ENCODE measurements at places on chromosomes 4 and X. TPM values are rescaled to one million over a fixed set of nuclear protein-coding genes. Genes with fewer than 3 reads are reported as not detected.
A peak's percentile ranks its signal among the peaks of the same experiment; 100 is the strongest.

DNA sequence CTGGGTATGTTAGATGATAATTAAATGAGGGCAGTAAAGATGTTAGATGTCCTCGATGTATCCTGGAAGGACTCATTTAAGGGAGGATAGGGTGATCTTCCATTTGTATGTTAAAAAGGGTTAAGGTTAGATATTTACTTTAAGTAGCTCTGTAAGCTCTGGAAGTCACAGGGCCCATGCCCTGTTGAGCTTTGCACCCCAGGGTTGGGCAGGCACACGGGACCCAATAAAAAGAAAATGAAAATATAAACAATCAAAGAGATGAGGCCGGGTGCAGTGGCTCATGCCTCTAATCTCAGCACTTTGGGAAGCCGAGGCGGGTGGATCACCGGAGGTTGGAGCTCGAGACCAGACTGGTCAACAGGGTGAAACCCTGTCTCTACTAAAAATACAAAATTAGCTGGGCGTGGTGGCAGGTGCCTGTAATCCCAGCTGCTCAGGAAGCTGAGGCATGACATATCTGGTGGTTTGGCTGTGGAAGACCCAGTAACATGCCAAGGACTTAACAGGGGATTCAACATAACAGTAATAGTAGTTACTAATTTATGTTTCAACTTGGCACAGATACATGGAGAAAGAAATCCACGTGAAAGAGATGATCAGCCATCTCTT lies 16.9 kb upstream of the PHEX start:
- no peaks in the 10 kb centered on the region for H3K27me3 ChIP-seq
- no peak overlapping the region for H3K4me3 ChIP-seq
- H3K36me3 ChIP-seq = no peaks in the 10 kb centered on the region
- no peak overlapping the region for H3K27ac ChIP-seq
- H3K4me1 ChIP-seq = no peaks in the 10 kb centered on the region
- no peak for DNase-seq

GRCh38 chr4:124940387-124940786 lies 227.9 kb upstream of the ANKRD50 start:
- no peak overlapping the region for H3K27ac ChIP-seq
- H3K4me3 ChIP-seq = no peak overlapping the region
- no peaks in the 10 kb centered on the region for H3K36me3 ChIP-seq
- peaks cover 25% of the 10 kb centered on the region for H3K4me1 ChIP-seq
- no peaks in the 10 kb centered on the region for H3K27me3 ChIP-seq

DNA sequence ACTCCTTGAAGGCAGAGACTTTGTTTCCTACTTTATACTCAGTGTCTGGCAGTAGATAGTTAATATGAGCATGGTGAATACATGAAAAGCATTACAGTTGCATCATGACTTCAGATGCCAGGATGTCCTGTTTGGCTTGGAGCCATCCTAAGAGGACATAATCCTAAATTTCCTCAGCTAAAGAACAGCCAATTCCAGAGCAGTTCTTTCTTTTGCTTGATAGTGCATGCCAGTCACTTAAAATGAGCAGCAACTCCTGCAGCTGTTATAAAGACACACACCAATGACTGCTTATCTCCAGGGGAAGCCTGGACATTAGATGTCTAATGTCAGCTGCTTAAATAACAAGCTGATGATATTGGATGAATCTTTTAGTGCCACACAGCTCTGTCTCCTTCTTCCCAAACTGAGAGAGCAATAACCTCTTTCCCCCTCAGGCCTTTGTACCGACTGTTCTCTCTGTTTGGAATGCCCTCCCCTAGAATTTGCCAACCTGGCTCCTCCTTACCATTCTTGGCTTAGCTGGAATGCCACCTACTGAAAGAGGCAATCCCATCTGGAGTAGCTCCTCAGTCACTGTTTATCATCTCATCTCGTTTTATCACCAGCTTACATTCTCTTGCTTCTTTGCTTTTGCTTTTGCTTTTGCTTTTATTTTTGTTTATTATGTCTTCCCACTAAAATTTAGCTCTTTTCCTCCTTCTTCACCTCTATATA lies 100.8 kb upstream of the USP38 start:
- H3K27ac ChIP-seq = peak overlapping the region; percentile 9
- no peaks in the 10 kb centered on the region for H3K36me3 ChIP-seq
- H3K4me3 ChIP-seq = no peak overlapping the region
- H3K4me1 ChIP-seq = no peaks in the 10 kb centered on the region
- DNase-seq = peak; percentile 29

- H3K4me1 ChIP-seq = no peaks in the 10 kb centered on the region
- no peaks in the 10 kb centered on the region for H3K27me3 ChIP-seq
- no peaks in the 10 kb centered on the region for H3K36me3 ChIP-seq
- no peak for DNase-seq
These were observed 2.3 kb downstream of the GPR173 start for GRCh38 chrX:53050841-53051240.

The RIPPLY1 gene
- total RNA-seq = not detected

DNA sequence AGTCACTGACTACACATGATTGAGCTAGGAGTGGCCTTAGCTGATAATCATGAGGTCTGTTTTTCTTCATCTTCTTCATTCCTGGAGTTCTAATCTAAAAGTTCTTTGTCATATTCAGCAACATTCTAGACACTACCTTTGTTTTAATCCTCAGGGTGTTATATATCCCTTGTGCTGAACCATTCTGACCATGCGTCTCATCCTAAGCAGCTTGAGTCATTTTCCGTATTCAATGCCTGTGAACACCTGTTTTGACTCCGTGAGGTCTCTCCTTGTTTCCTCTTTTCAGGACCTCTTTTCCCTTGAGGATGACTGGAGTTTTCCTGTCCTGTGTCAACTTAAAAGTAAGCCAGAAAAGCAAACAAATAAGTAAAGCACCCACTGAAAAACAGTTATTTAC lies 597.9 kb downstream of the GBA3 start:
- no peak overlapping the region for H3K4me3 ChIP-seq
- no peaks in the 10 kb centered on the region for H3K4me1 ChIP-seq
- DNase-seq = no peak
- H3K27ac ChIP-seq = no peak overlapping the region
- no peaks in the 10 kb centered on the region for H3K36me3 ChIP-seq
- no peaks in the 10 kb centered on the region for H3K27me3 ChIP-seq

- H3K36me3 ChIP-seq = no peaks in the 10 kb centered on the region
- no peak overlapping the region for H3K27ac ChIP-seq
- no peaks in the 10 kb centered on the region for H3K4me1 ChIP-seq
- no peak for DNase-seq
- H3K4me3 ChIP-seq = no peak overlapping the region
These were observed 28.9 kb upstream of the OPHN1 start for GRCh38 chrX:68462197-68462596.

DNA sequence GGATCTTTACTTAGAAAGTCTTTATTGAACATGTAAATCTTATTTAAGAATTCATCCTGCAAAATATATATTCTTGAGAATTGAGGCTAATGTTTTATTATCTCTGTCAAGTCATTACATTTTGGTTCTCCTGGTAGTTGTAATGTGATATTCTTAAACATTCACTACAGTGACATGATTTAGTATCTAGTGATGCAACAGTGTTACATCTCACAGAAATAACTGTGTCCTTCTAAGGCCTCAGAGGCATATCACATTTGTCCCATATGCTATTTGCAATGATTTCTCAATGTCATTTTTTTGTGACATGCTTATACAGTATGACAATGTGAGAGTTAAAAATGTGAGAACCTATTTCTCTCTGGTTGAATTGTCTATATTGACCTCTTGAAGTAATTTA lies 34.1 kb downstream of the PRRG1 start:
- peak; percentile 18 for DNase-seq
- no peaks in the 10 kb centered on the region for H3K36me3 ChIP-seq
- H3K4me3 ChIP-seq = no peak overlapping the region
- H3K27ac ChIP-seq = no peak overlapping the region
- H3K4me1 ChIP-seq = no peaks in the 10 kb centered on the region
- H3K27me3 ChIP-seq = no peaks in the 10 kb centered on the region

The SHROOM4 gene
- 7.0 TPM for total RNA-seq

GRCh38 chr4:168604496-168605373 lies 107.9 kb downstream of the PALLD start:
- DNase-seq = peak; percentile 96
- H3K36me3 ChIP-seq = no peaks in the 10 kb centered on the region
- H3K4me3 ChIP-seq = peak overlapping the region; percentile 11
- no peaks in the 10 kb centered on the region for H3K27me3 ChIP-seq
- peak overlapping the region; percentile 79 for H3K27ac ChIP-seq

DNA sequence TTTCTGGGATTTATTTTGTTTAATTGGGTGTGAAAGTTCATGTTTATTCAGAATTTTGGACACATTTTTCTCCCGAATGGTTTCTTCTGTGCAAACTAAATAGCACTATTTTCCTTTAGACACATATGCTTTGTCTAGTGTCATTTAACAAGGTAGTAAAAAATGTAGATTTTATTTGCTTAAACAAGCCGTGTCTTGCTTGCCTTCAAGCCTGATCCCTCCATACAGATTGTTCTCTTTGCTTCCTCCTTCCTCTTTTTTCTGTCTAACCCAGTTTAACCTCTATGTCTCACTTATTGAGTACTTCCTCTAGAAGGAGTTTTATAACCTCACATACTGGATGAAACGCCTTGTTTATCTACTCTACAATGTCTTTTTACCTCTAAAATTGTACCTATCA lies 211.8 kb downstream of the NPFFR2 start:
- no peak overlapping the region for H3K27ac ChIP-seq
- no peak for DNase-seq
- no peak overlapping the region for H3K4me3 ChIP-seq
- no peaks in the 10 kb centered on the region for H3K4me1 ChIP-seq
- no peaks in the 10 kb centered on the region for H3K36me3 ChIP-seq
- H3K27me3 ChIP-seq = no peaks in the 10 kb centered on the region

GRCh38 chrX:30513284-30513683 lies 64.3 kb downstream of the TASL start:
- peak; percentile 34 for DNase-seq
- no peaks in the 10 kb centered on the region for H3K27me3 ChIP-seq
- H3K27ac ChIP-seq = no peak overlapping the region
- H3K36me3 ChIP-seq = no peaks in the 10 kb centered on the region
- no peak overlapping the region for H3K4me3 ChIP-seq

- no peaks in the 10 kb centered on the region for H3K36me3 ChIP-seq
- peaks cover 6% of the 10 kb centered on the region for H3K4me1 ChIP-seq
- H3K27ac ChIP-seq = peak overlapping the region; percentile 67
- H3K4me3 ChIP-seq = peak overlapping the region; percentile 44
- no peaks in the 10 kb centered on the region for H3K27me3 ChIP-seq
These were observed 563 bp downstream of the FAM13A start for GRCh38 chr4:89056292-89056952.
